ENCODE measurements at places on chromosomes 11 and 22.

DNA sequence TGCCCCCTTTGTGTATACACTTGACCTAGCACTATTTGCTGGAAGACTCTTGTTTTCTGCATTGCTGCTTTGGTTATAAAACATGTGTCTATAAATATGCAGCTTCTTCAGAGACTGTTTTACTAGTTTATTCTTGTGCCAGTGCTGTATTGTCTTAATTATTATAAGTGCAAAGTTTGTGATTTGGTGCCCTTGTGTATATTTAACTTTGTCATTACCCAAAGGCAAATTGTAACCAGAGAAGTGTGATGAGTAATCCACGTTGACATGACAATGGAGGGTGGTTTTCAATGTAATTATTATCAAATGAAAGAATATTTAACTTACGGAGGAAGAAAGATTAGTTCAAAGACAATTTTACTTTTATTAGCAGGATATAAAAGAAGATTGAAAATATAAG is 75.0 kb upstream of the PRODH start:
- H3K4me3 ChIP-seq, result no peak overlapping the region
- no peak overlapping the region for H3K27ac ChIP-seq
- DNase-seq, result no peak

GRCh38 chr11:129846508-129847335 is 31.1 kb downstream of the TMEM45B start:
- no peak overlapping the region for H3K27ac ChIP-seq
- no peaks in the 10 kb centered on the region for H3K27me3 ChIP-seq
- no peak overlapping the region for H3K4me3 ChIP-seq
- no peaks in the 10 kb centered on the region for H3K36me3 ChIP-seq
- no peak for DNase-seq
- H3K4me1 ChIP-seq, result no peaks in the 10 kb centered on the region

- no peak for DNase-seq
- peaks cover under 1% of the 10 kb centered on the region for H3K4me1 ChIP-seq
- no peak overlapping the region for H3K27ac ChIP-seq
- H3K27me3 ChIP-seq, result no peaks in the 10 kb centered on the region
- no peak overlapping the region for H3K4me3 ChIP-seq
- H3K36me3 ChIP-seq, result no peaks in the 10 kb centered on the region
Measured at GRCh38 chr11:44799012-44799411, 72.2 kb downstream of the TSPAN18 start.

DNA sequence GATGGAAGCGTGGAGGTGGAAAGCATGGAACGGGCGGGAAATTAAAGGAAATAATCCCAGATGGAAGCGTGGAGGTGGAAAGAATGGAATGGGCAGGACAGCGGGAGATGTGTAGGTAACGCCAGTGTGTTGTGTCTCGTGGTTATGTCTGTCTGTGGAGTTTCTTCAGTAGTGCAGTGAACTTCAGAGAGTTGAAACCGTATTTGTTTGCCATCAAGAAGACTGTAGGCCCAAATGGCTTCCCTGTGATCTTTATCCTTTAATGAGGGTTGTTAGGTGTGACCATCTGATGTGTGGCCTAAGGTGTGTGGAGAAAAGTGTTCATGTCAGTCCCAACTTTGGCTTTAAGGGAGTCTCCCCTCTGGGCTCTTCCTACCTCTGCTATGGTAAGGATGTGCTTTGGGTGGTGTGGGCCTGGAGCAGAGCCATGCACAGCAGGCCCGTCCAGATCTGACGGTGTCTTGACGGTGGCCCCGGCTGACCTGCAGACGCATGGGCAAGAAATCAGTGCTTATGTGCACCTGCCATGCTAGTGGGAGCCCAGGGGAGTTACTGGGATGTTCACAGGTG is 39.6 kb downstream of the AP2A2 start:
- no peak for DNase-seq
- H3K4me3 ChIP-seq, result no peak overlapping the region
- H3K4me1 ChIP-seq, result no peaks in the 10 kb centered on the region
- H3K27ac ChIP-seq, result no peak overlapping the region
- H3K36me3 ChIP-seq, result no peaks in the 10 kb centered on the region

Data from uterus (tissue), 4 donors.